ENCODE measurements at places on chromosomes 5 and 9.

GRCh38 chr9:91755761-91756509 lies 194.1 kb downstream of the ROR2 start:
- no peak for DNase-seq

DNA sequence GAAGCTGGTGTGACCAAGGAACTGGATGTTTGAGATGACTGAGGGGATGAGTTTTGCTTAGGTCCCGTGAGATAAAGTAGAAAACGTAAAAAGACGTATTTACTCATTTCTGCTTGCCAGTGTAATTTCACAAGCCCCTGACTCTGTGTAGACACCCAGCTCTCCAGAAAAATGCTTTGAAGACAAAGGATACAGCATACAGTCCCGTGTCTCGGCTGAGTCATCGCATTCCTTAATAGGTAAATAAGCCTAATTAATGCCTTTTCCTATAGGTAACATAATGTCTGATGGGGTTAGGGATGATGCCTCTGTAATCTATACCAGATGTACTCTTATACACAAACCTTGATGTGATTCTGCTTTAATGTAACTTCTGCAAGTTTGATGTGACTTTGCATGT lies 20.2 kb downstream of the S100Z start:
- no peak for DNase-seq

- DNase-seq, result no peak
These were observed 1.7 kb downstream of the DIAPH1 start for GRCh38 chr5:141617128-141617527.

DNA sequence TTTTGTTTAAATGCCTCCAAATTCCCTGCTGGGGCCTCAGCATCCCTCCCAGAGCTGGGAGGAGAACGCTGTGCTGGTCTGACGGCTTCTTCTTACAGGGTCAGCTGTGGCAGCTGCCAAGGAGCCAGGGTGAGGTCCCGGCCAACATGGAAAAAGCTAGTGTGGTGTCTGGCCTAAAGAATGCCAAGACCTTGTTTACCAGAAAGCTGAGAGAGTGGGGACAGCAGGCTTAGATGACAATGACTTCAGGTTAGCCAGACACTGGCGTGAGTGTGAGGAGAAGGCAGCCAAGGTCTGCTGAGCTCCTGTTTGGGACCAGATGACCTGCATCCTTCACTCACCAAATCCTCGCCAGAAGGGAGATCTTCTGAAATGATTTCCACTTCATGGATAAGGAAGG lies 112.5 kb downstream of the CRB2 start:
- no peak for DNase-seq

GRCh38 chr9:105007143-105007542 lies 79.2 kb upstream of the ABCA1 start:
- peak; percentile 95 for DNase-seq

- DNase-seq, result peak; percentile 91
These were observed 230.3 kb downstream of the AUH start for GRCh38 chr9:91131433-91131839.

GRCh38 chr9:117720555-117720954 lies 16.4 kb downstream of the TLR4 start:
- peak; percentile 36 for DNase-seq

- no peak for DNase-seq
These were observed 80.6 kb downstream of the FEM1C start for GRCh38 chr5:115463983-115464382.

DNA sequence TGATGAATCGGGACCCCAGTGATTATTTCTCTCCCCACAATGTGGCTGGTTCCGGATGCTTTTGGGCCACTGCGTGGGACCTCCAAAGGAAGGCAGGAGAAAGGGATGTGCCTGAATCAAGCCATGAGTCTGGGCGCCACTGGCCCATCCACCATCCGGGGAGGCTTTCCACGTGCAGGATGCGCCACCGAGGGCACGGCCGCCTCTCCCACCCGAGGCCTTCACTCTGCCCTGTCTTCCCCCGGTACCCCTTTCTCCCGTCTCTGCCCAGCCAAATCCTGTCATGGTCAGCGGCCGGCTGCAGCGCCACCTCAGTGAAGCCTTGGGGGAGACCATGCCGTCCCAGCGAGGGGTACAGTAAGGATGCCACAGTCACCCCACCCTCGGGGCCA lies 43.9 kb upstream of the GRHPR start:
- DNase-seq, result no peak

DNA sequence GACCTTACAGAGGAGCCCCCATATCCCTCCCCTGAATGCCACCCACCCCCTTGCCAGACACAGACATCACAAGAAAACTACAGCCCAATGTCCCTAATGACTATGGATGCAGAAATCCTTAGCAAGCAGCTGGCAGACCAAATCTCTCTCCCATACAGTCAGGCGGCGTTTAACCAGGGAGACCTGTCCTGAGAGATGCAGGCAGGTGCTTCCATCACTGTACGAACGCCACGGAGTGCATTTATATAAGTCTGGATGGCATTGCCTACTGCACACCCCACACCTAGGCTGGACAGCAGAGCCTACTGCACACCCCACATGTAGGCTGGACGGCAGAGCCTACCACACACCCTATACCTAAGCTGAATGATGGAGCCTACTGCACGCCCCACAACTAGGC lies 34.4 kb upstream of the SARDH start:
- DNase-seq, result no peak

- DNase-seq, result no peak
These were observed 6.4 kb downstream of the MRPL41 start for GRCh38 chr9:137558127-137558526.

DNA sequence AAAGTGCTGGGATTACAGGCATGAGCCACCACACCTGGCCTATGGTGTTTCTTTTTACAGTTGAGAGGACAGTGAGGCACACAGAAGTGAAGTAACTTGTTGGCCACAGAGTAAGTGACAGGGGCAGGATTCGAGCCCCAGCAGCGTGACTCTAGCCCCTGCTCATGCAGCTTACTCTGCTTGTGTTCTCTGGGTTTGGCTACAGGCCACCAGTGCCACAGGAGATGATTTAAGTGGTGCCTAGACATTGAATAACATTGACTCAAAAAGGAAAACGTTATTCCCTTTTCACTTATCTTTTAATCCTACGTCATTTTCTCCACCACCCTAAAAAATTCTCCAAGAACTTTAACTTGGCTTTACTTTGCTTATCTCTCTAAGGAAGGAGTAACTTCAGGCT lies 61.4 kb downstream of the SNX24 start:
- no peak for DNase-seq

- no peak for DNase-seq
These were observed 61.3 kb upstream of the TYRP1 start for GRCh38 chr9:12631866-12632265.

- DNase-seq, result no peak
These were observed 611.1 kb downstream of the HTR1A start for GRCh38 chr5:63351164-63351563.

- DNase-seq, result peak; percentile 22
These were observed 1.1 kb downstream of the EPB41L4B start for GRCh38 chr9:109319626-109320241.

GRCh38 chr5:135335031-135335828 lies 63.8 kb downstream of the MACROH2A1 start:
- DNase-seq, result no peak

- no peak for DNase-seq
These were observed 942.5 kb upstream of the WWC1 start for GRCh38 chr5:167348980-167349379.

DNA sequence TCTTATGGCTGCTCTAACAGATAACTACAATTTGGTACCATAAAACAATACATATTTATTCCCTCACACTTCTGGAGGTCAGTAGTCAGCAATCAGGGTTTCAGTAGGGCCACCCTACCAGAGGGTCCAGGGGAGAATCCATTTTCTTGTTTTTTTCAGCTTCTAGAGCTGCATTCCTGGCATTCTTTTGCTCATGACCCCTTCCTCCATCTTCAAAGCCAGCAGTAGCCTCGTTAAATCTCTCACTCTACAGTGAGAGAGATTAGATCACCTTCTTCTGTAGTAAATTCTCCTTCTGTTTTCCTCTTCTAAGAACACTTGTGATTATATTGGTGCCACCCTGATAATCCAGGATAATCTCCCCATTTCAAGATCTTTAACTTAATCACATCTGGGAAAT lies 187.4 kb downstream of the RFK start:
- DNase-seq, result no peak

DNA sequence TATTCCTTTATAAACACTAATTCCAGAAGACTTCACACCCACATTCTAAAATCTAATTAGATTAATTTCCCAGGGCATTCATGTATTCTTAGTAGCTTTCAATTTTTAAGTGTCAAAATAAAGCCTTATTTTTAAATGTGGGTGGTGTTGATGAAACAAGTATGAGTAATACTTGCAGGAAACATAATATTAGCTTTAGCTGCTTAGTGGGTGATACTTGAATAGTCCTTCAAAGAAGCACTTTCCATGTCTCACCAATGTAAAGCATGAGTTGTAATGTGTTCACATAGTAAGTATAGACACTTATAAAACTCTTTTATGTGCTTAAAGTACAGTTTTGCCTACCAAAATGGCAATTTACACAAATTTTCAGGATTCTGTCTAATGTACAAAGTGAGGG lies 6.9 kb downstream of the FNBP1 start:
- no peak for DNase-seq

DNA sequence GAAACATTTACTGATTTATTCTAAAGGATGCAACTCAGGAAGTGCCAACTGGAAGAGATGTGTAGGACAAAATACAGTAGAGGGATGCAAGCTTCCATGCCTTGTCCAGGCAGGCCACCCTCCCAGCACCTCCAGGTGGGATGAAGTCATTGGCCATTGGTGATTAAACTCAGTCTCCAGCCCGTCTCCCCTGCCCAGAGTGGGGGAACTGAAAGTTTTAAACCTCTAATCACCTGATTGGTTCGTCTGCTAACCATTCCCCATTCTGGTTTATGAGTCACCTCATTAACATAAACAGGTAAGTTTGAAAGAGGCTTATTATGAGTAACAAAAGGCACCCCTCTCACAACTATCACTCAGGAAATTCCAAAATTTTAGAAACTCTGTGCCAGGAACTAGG lies 8.1 kb downstream of the TNFAIP8 start:
- DNase-seq, result no peak

DNA sequence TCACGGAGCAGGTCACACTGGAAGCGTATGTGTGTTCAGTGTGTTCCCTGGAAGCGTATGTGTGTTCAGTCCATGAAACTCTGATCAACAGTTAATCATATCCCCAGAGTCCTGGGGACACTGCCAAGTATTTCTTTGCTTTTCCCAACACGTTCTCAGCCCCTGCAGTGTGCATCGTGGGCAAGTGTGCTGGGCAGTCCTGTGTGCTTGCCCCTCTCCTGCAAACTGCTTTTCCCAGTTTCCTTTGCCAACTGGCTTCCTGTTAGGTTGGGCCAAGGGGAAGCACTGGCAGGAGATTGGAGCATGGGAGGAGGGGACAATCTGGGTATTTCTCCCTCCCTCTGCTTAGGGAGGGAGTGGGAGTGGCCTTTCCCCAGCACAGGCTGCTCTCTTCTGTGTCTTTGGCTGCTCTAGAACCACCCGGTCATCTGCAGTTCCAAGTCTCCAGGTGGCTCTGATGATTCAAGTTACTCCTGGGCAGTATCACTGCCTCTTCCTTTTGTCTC lies 36.8 kb upstream of the NEK6 start:
- DNase-seq, result peak; percentile 48

GRCh38 chr9:89531766-89532165 lies 33.9 kb upstream of the SEMA4D start:
- DNase-seq, result no peak

DNA sequence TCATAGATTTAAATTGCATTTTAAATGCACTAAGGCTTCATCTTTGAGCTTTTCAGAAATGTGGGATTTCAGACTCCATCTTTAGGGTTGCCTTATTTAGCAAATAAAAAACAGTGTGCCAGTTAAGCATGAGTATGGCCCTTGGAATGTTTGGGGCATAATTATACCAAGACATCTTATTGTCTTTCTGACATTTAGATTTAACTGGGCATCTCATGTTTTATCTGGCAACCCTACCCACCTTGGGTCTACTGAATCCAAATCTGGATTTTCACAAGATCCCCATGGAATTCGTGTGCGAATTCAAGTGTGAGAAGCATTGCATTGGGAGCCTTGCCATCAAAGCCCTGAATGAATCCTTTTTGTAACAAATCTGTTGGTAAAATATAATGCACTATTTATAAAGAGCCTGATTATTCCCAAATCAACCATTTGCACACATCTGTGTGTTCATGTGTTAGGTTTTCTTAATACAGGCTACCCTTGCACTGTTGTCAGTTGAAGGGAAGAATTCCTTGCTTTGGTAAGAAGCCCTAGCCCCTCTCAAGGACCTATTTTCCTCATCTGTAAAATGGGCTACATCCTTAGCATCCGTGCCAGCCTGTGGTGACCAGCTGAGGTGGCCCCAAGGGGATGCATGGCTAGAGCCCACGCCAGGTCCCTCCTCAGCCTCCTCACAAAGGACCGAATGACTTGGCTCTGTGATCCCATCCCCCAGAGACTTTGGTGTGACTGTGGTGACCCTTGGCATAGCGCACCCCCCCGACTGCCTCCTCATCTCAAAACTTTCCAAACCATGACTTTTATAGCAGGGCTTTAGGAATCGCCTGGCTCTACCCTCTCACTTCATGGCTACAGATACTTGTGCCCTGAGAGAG lies 8.1 kb downstream of the GSN start:
- no peak for DNase-seq

- DNase-seq, result no peak
These were observed 112.4 kb downstream of the KDM4C start for GRCh38 chr9:6870149-6870548.

GRCh38 chr5:756865-757345 lies 27.6 kb downstream of the ZDHHC11B start:
- no peak for DNase-seq

DNA sequence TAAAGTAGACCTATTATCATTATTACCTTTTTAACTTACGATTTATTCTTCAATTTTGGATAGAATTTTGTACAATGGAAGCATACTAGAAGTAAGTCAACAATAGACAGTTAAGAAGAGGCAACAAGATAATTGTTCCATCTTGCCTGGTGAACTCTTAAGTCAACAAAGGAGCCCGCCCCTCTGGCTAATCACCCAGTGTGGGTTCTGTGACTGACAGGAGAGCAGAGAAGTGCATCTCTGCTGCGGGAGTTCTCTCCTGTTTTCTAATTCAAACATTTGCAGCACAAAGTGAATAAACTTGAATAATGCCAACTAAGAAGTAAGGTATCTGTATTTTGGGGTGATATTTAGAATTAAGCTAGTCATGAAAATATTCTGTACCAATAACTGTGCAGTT lies 6.7 kb upstream of the ISL1 start:
- DNase-seq, result no peak

GRCh38 chr5:5181650-5182324 lies 41.7 kb downstream of the ADAMTS16 start:
- DNase-seq, result no peak

Data from NB4 (cell line).